Testis (tissue), 5 donors: ENCODE measurements at places on chromosomes 1 and 21. TPM values are rescaled to one million over a fixed set of nuclear protein-coding genes. Genes with fewer than 3 reads are reported as not detected.
A peak's percentile ranks its signal among the peaks of the same experiment; 100 is the strongest.

SPRR3 gene
- total RNA-seq, result not detected

GRHL3 gene
- total RNA-seq, result 2.7 TPM

GRCh38 chr1:1021010-1021919 lies 1.3 kb downstream of the AGRN start:
- no peaks in the 10 kb centered on the region for H3K36me3 ChIP-seq
- no peak overlapping the region for H3K27ac ChIP-seq
- H3K27me3 ChIP-seq, result no peaks in the 10 kb centered on the region
- peak overlapping the region; percentile 62 for H3K4me3 ChIP-seq

- no peak overlapping the region for H3K4me3 ChIP-seq
- H3K27ac ChIP-seq, result no peak overlapping the region
- no peak for DNase-seq
- H3K4me1 ChIP-seq, result no peaks in the 10 kb centered on the region
- no peaks in the 10 kb centered on the region for H3K36me3 ChIP-seq
- H3K27me3 ChIP-seq, result no peaks in the 10 kb centered on the region
Observed at GRCh38 chr1:117580436-117580835, 25.4 kb upstream of the TENT5C start.

DNA sequence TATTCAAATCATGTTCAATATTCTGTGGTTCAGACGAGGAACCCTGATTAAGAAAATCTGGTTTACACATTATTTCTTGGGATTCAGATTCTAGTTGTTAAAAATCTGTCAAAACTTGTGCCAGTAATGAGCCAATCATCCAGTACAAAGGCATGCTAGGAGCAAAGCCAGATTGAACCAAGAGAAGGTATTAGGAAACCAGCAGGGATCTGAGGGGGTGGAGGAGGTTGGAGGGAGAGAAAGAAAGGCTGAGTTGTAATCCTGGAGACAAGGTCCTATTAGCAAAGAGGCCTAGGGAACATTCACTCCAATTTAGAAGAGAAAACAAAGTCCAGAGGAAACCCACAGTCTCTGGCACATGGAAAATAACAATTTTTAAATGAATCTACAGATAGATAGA lies 352.9 kb downstream of the LTN1 start:
- H3K36me3 ChIP-seq, result no peaks in the 10 kb centered on the region
- no peak for DNase-seq
- no peaks in the 10 kb centered on the region for H3K27me3 ChIP-seq
- no peak overlapping the region for H3K27ac ChIP-seq

- no peak overlapping the region for H3K4me3 ChIP-seq
- no peak overlapping the region for H3K27ac ChIP-seq
- no peaks in the 10 kb centered on the region for H3K4me1 ChIP-seq
- DNase-seq, result no peak
Observed at GRCh38 chr1:187838335-187839293, 1009.9 kb downstream of the PLA2G4A start.

DNA sequence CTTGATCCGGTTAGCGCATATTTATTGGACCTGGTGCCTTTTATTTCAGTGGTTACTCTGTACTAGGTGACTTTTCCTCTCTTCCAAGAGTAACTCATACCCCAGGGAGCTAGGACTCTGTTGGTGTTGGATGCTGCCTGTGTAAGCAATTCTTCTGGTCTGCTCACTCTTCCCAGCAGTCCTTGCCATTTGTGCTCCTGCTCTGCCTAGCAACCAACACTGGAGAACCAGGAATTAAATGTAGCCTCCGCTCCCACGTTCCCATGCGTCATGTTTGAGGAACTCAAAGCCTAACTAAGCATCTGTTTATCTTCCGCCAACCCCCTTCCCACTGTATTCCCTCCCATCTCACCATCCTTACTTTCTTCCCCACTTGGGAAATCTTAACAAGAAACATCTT lies 65.7 kb upstream of the RAVER2 start:
- H3K36me3 ChIP-seq, result no peaks in the 10 kb centered on the region
- H3K27me3 ChIP-seq, result no peaks in the 10 kb centered on the region
- H3K4me3 ChIP-seq, result no peak overlapping the region
- DNase-seq, result no peak
- no peak overlapping the region for H3K27ac ChIP-seq

DNA sequence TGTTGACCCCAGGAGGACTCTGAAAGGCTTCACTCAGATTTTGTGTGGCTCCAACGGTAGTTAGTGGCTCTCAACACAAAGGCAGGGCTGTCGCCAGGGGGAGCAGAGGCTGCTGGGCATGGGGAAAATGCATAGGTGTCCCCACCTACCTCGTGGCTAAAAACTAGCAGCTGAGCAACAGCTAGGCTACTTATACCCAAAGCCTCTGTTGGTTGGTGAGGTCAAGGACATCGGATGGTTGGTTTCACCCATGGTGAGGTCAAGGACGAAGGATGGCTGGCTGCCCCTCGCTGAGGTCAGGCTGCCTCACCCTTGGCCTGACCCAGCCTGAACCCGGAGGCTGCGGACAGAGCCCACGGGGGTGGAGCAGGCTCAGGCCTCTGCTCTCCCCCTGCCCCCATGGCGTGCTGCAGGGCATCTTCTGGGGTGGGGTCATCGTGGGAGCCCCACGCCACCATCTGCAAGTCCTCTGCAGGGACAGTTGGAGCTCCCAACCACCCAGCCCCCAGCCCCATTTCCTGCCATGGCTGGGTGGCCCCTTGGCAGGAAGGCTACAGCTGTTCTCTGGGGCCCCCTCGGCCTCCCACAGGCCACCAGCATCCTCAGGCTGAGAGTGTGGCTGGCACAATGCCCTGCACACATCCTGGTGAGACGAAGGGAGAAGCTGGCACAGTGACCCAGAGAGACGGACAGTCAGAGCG lies 8.5 kb upstream of the GNB1 start:
- no peak for DNase-seq
- no peaks in the 10 kb centered on the region for H3K27me3 ChIP-seq
- no peak overlapping the region for H3K4me3 ChIP-seq
- H3K27ac ChIP-seq, result no peak overlapping the region
- H3K36me3 ChIP-seq, result no peaks in the 10 kb centered on the region

- H3K27me3 ChIP-seq, result no peaks in the 10 kb centered on the region
- H3K27ac ChIP-seq, result no peak overlapping the region
- no peaks in the 10 kb centered on the region for H3K4me1 ChIP-seq
Observed at GRCh38 chr21:28771790-28772501, 220.7 kb downstream of the LTN1 start.

GRCh38 chr1:113035086-113035485 lies 37.9 kb upstream of the LRIG2 start:
- H3K4me3 ChIP-seq, result no peak overlapping the region
- H3K36me3 ChIP-seq, result no peaks in the 10 kb centered on the region
- H3K27ac ChIP-seq, result no peak overlapping the region
- no peak for DNase-seq
- H3K4me1 ChIP-seq, result peaks cover under 1% of the 10 kb centered on the region

- peak; percentile 80 for DNase-seq
- peaks cover 3% of the 10 kb centered on the region for H3K4me1 ChIP-seq
- H3K27me3 ChIP-seq, result no peaks in the 10 kb centered on the region
- H3K36me3 ChIP-seq, result no peaks in the 10 kb centered on the region
- H3K4me3 ChIP-seq, result no peak overlapping the region
Observed at GRCh38 chr1:228464487-228464983, 22.6 kb upstream of the RNF187 start.

GRCh38 chr1:22074803-22075202 lies 22.3 kb downstream of the CDC42 start:
- no peak overlapping the region for H3K4me3 ChIP-seq
- peaks cover 30% of the 10 kb centered on the region for H3K4me1 ChIP-seq
- DNase-seq, result no peak
- no peak overlapping the region for H3K27ac ChIP-seq

DNA sequence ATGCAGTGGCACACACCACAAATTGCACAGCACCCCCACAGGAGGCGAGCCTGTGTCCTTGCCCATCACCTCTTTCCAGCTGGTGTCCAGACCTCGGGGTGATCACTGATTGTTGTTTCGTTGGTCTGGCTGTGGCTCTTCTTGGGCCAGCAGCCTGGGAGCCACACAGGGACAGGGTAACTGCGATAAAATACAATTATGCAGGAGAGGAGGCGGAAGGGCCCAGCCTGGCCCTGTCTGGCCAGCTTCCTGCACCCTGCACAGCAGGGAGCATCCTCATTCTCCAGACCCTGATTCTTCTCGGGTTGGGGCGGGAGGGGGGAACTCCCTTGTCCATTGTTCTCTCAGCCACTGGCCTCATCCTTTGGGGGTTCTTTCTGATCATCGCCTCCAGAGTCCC lies 83.6 kb downstream of the ADARB1 start:
- DNase-seq, result peak; percentile 4
- H3K27me3 ChIP-seq, result no peaks in the 10 kb centered on the region
- no peak overlapping the region for H3K4me3 ChIP-seq
- no peaks in the 10 kb centered on the region for H3K4me1 ChIP-seq

DNA sequence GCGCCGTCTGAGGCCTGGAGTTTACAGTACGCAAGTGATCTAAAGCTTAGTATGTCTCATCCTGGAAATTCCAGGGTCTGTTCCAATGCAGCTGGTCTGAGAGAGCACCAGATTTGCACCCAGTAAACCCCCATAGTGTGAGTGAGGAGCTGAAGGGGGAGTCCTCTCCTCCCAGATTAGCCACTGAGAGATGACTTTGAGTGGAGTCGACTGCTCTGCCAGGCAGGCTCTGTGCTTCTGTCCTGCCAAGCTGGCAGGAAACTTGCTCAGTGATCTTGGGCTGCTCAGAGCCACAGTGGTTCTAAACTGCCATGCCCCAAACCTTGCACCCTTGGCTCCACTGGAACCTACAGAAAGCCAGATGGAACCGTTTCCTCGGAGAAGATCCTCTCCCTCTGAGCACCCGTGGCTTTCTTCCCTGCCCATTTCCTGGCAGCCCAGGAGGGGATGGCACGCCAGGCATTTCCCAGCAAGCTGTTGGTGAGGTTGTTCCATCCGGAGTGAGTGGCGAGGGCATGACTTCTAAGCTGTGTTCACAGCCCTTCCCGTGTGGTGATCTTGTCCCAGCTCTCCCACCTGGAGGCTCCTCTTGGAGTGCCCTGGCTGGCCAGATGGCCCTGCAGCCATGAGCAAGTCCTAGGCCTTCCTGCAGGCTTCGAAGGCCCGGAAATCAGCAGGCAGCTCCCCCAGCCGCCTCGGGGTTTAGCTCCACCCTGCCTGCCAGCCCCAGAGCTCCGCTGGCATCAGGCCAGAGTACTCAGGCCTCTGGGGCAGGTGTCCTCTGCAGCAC lies 125.9 kb upstream of the VAMP3 start:
- H3K27ac ChIP-seq, result no peak overlapping the region
- H3K4me3 ChIP-seq, result no peak overlapping the region
- H3K36me3 ChIP-seq, result no peaks in the 10 kb centered on the region
- H3K27me3 ChIP-seq, result no peaks in the 10 kb centered on the region
- DNase-seq, result peak; percentile 73
- H3K4me1 ChIP-seq, result peaks cover 5% of the 10 kb centered on the region

DNA sequence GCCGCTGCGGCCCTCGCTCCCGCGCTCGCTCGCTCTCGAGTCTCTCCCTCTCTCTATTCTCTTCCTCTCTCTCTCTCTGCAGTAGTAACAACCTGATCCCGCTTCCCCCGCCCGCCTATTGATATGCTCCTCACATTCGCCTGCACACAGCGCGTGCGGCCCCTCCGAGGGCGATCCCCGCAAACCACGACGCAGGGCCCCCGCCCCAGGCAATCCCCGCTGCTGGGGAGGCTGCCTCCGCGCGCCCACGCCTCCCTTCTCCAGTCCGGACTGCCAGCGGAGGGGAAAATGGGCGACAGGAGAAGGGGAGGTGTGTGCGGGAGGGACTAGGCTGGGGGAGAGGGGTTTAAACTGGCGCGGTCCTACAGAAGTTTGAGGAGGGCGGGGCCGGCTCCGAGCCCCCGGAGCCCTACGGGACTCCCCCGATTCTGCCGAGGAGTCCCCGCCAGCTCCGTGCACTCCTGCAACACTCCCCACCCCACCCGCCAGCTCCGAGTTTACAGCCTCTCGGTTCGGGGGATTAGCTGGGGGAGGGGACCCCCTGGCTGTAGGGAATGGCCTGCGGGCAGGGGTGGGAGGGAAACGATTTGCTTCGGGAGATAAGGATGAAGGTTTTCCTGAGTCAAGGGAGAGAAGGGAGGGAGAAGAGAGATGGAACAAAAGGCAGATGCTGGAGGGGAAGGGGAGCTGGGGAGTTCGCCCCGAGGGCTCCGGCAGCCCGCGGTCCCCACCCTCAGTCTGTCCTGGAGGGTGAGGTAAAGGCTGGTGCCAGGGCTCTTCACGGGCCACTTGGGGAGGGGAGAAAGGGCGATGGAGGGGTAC lies 66.6 kb downstream of the SYT2 start:
- peaks cover 21% of the 10 kb centered on the region for H3K4me1 ChIP-seq
- no peaks in the 10 kb centered on the region for H3K27me3 ChIP-seq
- H3K27ac ChIP-seq, result no peak overlapping the region

GRCh38 chr1:3702990-3703728 lies 49.1 kb upstream of the CCDC27 start:
- H3K4me1 ChIP-seq, result no peaks in the 10 kb centered on the region
- H3K27me3 ChIP-seq, result no peaks in the 10 kb centered on the region
- H3K4me3 ChIP-seq, result no peak overlapping the region
- H3K36me3 ChIP-seq, result no peaks in the 10 kb centered on the region

GRCh38 chr1:164914208-164914607 lies 355.2 kb downstream of the PBX1 start:
- H3K36me3 ChIP-seq, result no peaks in the 10 kb centered on the region
- H3K4me3 ChIP-seq, result no peak overlapping the region
- H3K4me1 ChIP-seq, result no peaks in the 10 kb centered on the region
- no peaks in the 10 kb centered on the region for H3K27me3 ChIP-seq
- no peak overlapping the region for H3K27ac ChIP-seq
- no peak for DNase-seq

GRCh38 chr1:56466538-56466937 lies 112.8 kb downstream of the PLPP3 start:
- no peaks in the 10 kb centered on the region for H3K27me3 ChIP-seq
- H3K4me3 ChIP-seq, result no peak overlapping the region
- H3K36me3 ChIP-seq, result no peaks in the 10 kb centered on the region
- H3K4me1 ChIP-seq, result no peaks in the 10 kb centered on the region
- DNase-seq, result no peak

DNA sequence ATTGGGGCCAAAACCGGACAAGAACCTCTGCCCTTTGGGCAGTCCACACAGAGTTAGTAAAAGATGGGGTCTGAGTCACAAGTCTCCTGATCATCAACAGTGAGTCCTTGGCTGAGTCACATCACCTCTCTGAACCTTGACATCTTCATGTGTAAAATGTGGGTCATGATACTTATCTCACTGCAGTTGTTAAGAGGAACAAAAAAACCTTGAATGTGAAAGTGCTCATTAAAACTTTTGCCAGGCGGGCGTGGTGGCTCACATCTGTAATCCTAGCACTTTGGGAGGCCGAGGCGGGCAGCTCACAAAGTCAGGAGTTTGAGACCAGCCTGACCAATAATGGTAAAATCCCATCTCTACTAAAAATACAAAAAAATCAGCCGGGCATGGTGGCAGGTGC lies 15.7 kb downstream of the S100A16 start:
- no peaks in the 10 kb centered on the region for H3K36me3 ChIP-seq
- no peaks in the 10 kb centered on the region for H3K27me3 ChIP-seq
- no peaks in the 10 kb centered on the region for H3K4me1 ChIP-seq
- H3K4me3 ChIP-seq, result no peak overlapping the region
